Stimulated activated CD4-positive, alpha-beta T cell treated with anti-CD3 and anti-CD28 coated beads, TNF-alpha, amount 100 ng/mL, for 4 hours (primary cell): ENCODE measurements at places on chromosomes 6 and 20.
A peak's percentile ranks its signal among the peaks of the same experiment; 100 is the strongest.

- DNase-seq = no peak
Measured at GRCh38 chr6:151498327-151498726, 4.5 kb downstream of the CCDC170 start.

- DNase-seq = no peak
Measured at GRCh38 chr6:112936504-112936903, 589.4 kb downstream of the RFPL4B start.

DNA sequence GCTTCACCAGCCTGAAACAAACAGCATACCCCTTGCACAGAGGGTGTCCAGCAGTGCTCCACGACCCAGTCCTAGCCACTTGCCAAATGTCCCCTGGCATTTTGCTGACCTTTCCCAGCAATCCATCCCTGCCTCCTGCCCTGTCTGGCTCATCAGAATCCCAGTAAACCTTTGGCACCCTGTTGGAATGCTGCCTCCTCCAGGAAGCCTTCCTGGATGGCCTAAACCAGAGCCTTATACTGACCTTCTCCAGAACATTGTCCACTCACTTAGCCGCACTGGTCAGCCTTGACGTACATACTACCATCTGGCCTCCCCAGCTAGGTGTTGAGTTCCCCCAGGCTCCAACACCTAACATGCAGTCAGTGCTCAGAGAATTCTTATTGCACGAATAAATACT lies 2.0 kb upstream of the PACSIN1 start:
- DNase-seq = no peak

- DNase-seq = no peak
Measured at GRCh38 chr6:146943664-146944063, 260.6 kb upstream of the STXBP5 start.

GRCh38 chr6:116326996-116327395 lies 43.8 kb upstream of the DSE start:
- DNase-seq = no peak

DNA sequence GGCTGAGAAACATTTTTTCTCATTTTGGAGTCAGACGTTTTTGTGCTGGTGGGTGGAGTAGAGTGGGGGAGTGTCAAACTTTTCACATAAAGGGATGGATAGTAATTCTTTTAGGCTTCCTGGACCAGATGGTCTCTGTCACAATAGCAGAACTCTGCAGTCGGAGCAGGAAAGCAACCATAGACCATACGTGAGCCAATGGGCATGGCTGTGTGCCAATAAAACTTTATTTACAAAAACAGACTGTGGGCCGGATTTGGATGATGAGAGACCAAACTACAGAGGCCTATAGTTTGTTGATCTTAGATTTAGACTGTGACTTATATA lies 70.8 kb upstream of the SLC22A23 start:
- DNase-seq = no peak

- DNase-seq = peak; percentile 71
Measured at GRCh38 chr6:108835218-108835850, 12.9 kb upstream of the ARMC2 start.

DNA sequence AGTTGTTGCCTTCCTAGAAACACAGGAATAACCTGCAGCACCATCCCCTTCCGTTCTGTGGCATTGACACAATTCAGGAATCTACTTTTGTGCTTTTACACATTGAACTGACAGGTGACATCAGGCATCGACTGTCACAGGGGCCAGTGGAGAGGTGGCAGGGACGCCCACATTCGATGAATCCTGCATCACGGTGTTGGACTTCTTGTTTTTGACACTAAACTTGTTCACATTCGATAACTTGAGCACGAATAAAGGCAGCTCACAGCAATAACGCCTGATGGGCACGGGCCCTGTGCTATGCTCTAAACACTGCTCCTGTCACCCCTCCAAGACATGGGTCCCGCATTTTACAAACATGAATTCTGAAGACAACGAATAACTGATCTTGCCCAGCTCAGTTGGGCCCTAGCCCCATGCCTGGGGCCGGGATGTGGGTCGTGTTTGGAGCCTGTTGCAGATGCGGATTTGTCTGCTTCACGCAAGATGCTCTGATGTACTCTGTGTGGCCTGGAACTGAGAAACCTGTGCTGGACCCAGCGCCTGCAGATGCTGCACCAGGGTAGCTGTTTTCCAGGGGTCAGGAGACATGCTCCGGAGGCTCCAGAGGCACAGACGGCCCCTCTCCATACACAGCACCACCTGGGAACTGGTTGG lies 75.7 kb downstream of the TTLL2 start:
- DNase-seq = no peak

GRCh38 chr6:16787128-16787682 lies 25.9 kb upstream of the ATXN1 start:
- DNase-seq = no peak

DNA sequence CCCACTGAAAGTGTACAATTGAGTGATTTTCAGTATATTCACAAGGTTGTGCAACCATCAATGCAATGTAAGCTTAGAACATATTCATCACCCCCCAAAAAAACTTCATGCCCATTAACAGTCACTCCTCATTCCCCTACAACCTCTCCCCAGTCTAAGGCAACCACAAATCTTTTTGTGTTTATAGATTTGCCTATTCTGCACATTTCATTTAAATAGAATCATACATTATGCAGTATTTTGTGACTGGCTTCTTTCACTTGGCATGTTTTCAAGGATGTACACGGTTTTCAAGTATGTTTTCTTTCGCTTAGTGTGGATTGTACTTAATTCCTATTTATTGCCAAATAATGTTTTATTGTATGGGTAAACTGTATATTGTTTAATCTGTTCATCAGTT lies 329.3 kb upstream of the RNF24 start:
- DNase-seq = no peak

GRCh38 chr6:154306696-154307095 lies 49.9 kb downstream of the IPCEF1 start:
- DNase-seq = no peak

DNA sequence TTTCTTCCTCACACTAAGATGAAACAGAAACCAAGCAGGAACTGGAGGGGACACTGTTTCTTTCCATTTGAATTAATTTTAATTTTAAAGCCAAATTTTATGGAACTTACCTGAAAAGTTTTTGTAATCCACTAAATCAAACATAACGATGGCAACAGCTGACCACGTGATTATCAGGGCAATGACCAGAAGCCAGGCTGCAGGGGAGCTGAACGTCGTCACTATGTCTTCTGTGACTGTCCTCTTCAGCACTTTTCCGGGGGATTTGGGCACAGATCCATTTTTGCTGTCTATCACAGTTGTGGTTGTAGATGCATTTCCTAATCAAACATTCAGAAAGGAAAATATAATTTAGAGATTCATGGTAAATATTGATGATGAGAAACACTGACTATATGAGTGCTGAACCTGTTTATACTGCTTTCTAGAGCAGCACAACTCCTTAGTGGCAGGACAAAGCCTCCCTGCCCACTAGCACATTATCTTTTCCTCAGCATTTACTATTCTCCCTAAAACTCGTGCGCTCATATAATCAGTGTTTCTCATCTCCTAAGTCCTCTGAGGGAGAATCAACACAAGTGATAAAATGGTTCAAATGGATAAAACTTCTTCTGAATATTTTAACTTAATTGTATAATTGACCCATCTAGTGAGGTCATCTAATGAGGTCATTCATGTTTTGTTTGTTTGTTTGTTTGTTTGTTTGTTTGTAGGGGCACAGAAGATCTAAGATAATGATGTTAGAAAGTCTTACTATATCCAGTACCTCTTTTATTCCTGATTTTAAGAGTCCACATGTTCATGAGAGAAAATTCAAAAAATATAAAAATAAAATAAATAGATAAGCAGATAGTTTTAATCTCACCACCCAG lies 65.7 kb downstream of the TRDN start:
- DNase-seq = no peak

DNA sequence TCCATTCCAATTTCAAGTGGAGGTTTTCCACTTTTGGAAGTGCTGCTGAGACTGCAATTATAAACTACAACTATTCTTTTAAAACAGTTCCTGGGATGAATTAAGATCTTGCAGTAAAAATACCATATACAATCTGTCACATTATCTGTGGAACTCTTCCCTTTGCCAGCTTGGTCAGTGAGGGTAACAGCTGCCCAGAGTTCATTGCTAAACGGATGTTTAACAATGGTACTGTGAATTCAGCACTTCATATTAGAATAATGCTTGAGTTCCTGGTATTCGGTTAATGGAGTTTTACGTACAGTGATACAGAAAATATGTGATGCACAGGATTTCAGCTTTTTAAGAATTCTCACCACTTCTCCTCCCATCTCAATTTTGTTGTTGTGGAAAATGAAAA lies 51.5 kb downstream of the KCNS1 start:
- DNase-seq = no peak

DNA sequence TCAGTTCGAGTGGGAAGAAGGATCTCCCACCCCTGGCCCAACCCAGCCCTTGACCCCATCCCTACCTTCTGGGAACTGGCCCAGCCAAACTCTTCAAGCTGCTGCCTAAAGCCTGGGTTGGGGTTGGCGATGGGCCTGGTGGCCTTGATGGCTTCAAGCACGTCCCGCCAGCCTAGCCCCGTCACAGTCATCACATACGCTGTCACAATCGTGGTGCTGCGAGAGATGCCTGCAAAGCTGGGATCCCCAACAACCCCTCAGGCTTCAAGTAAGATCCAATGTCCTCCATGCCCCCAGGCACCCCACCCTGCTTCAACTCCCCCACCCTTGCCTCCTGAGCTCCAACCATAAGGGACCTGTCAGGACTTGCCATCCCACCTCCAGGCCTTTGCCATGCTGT lies 7.8 kb downstream of the DUSP15 start:
- no peak for DNase-seq

GRCh38 chr20:3014179-3014578 lies 29.2 kb upstream of the GNRH2 start:
- DNase-seq = no peak

DNA sequence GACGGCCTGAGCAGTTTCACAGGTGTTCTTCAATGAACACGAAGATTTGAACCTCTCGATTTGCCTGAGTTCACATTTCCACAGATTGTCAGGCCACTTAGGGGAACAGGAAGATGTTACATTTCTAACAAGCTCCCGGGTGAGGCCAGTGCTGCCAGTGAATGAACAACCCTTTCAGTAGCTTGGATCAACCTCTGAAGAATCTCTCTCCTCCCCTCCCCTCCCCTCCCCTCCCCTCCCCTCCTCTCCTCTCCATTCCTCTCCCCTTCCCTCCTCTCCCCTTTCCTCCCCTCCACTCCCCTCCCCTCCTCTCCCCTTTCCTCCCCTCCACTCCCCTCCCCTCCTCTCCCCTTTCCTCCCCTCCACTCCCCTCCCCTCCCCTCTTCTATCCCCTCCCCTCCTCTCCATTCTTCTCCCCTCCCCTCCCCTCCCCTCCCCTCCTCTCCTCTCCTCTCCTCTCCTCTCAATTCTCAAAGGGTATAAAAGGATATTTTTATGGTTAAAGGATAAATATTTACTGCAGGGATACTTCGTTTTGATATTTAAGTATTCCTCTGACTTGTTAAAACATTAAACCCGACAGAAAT lies 114.1 kb upstream of the INSM1 start:
- no peak for DNase-seq

GRCh38 chr6:83185096-83185495 lies 8.0 kb downstream of the PGM3 start:
- no peak for DNase-seq
